Stimulated activated CD4-positive, alpha-beta T cell treated with anti-CD3 and anti-CD28 coated beads, Interleukin-2, amount 100 ng/mL, for 48 hours (primary cell): ENCODE measurements at places on chromosomes 5 and 9.

- no peak for DNase-seq
These were observed 38.3 kb downstream of the PNPLA7 start for GRCh38 chr9:137511758-137512463.

GRCh38 chr5:146213210-146213826 lies 9.9 kb downstream of the RBM27 start:
- DNase-seq: no peak

GRCh38 chr9:121826711-121827110 lies 175.3 kb downstream of the DAB2IP start:
- no peak for DNase-seq

DNA sequence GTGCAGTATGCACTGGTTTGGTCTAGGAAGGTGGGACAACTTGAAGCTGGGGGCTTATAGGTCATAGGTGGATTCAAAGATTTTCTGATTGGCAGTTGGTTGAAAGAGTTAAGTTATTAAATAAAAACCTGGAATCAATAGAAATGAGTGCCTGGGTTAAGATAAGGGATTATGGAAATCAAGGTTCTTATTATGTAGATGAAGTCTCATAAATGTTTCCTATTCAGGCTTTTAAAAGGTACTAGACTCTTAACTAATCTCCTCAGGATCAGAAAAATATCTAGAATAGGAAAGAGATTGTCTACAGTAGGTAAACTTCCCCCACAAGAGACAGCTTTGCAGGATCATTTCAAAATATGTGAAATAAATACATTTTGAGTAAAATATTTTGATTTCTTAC lies 163.3 kb upstream of the FBN2 start:
- no peak for DNase-seq

GRCh38 chr5:61416420-61416819 lies 84.4 kb downstream of the ZSWIM6 start:
- no peak for DNase-seq

DNA sequence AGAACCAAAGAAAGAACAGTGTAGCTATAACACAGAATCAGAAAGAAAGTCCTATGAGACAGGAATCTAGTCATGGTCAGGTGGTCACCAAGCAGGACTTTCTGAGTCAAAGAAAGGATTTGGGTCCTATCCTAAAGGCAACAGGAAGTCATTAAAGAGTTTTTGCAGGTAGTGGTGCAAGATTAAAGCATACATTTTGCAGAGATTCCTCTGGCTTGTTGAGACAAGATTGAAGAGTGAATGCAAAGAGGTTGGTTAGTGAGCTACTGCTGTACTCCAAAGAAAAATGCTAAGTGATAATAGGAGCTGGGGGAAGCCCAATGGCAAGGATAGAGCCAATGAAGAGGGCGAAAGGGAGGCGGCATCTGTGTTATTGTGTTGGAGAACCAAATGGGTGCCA lies 300.5 kb upstream of the KIF2A start:
- DNase-seq: no peak

- DNase-seq: no peak
These were observed 820 bp upstream of the NFX1 start for GRCh38 chr9:33289496-33289895.

- DNase-seq: no peak
These were observed 8.8 kb downstream of the PHYHD1 start for GRCh38 chr9:128929560-128929959.

DNA sequence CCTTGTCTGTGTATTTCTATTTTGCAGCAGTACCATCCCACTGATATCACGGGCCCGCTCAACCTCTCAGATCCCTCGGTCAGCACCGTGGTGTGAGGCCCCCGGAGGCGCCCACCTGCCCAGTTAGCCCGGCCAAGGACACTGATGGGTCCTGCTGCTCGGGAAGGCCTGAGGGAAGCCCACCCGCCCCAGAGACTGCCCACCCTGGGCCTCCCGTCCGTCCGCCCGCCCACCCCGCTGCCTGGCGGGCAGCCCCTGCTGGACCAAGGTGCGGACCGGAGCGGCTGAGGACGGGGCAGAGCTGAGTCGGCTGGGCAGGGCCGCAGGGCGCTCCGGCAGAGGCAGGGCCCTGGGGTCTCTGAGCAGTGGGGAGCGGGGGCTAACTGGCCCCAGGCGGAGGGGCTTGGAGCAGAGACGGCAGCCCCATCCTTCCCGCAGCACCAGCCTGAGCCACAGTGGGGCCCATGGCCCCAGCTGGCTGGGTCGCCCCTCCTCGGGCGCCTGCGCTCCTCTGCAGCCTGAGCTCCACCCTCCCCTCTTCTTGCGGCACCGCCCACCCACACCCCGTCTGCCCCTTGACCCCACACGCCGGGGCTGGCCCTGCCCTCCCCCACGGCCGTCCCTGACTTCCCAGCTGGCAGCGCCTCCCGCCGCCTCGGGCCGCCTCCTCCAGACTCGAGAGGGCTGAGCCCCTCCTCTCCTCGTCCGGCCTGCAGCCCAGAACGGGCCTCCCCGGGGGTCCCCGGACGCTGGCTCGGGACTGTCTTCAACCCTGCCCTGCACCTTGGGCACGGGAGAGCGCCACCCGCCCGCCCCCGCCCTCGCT lies 1.9 kb downstream of the LRRC26 start:
- DNase-seq: no peak

- DNase-seq: no peak
These were observed 6.8 kb downstream of the SPINK5 start for GRCh38 chr5:148070621-148071020.

GRCh38 chr5:2399096-2399495 lies 352.4 kb downstream of the IRX2 start:
- no peak for DNase-seq

GRCh38 chr9:69919461-69920061 lies 98.9 kb downstream of the CFAP95 start:
- no peak for DNase-seq

DNA sequence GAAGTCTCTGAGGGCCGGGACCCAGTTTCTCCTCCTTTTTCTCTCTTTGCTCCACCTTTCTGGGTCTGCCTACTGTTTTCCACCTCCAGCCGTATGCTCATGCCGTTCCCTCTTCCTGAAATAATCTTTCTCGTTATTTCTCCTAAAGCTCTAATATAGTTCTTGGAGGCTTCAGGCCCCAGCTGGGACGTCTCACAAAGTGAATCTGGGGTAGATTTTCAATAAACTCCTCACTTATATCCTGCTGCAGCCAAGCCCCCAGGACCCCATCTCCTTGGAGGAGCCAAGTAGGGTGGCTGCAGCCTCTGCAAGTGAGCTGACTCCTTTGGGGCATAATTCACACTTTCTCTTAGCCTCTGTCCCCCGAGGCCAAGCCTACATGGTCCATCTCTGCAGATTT lies 14.2 kb upstream of the CRB2 start:
- no peak for DNase-seq

GRCh38 chr5:10762776-10763500 lies 1.9 kb upstream of the DAP start:
- no peak for DNase-seq

DNA sequence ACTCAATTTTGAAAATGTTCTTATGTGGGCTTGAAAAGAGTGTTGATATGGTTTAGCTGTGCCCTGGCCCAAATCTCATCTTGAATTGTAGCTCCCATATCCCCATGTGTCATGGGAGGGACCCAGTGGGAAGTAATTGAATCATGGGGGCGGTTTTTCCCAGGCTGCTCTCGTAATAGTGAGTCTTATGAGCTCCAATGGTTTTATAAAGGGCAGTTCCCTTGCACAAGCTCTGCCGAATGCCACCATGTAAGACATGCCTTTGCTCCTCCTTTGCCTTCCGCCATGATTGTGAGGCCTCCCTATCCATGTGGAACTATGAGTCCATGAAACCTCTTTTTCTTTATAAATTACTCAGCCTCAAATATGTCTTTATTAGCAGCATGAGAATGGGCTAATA lies 71.0 kb downstream of the USP20 start:
- DNase-seq: no peak

DNA sequence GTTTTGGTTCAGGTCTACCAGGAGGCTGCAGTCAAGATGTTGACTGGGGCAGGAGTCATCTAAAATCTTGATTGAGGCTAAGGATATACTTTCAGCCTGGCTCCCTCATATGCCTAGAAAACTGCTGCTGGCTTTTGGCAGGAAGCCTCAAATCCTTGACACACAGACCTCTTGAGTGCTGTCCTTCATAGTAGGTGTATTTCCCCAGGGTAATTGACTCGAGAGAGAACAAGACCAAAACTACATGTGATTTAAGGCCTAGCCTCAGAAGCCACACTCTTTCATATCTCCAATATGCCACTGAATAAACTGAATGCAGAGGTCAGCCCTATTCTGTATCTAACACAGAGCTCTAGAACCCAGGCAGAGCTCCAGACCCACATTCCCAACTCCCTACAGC lies 402.3 kb upstream of the ADAMTS16 start:
- DNase-seq: no peak

DNA sequence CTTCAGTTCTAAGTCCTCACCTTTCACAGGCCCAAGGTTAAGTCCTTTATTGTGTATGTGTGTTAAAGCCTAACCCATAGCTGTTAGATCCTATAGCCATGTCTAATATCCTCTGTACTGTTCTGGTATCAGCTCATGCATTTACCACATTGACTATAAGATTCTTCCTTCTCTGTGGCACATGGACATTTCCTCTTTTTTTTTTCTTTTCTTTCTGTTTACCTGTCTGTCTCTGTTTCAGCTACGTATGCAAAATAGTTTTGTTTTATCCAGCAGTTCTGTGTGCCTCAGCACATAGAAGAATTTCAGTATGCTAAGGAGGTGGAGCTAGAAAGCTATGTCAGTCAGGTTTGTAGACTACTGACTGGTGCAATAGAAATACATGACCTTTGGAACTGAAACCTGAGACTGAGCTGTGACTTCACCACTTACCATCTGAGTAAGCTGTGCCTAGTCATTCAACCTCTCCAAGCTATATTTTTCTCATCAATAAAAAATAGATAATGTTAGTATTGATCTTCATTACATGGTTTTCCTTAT lies 155.6 kb upstream of the VLDLR start:
- DNase-seq: no peak

DNA sequence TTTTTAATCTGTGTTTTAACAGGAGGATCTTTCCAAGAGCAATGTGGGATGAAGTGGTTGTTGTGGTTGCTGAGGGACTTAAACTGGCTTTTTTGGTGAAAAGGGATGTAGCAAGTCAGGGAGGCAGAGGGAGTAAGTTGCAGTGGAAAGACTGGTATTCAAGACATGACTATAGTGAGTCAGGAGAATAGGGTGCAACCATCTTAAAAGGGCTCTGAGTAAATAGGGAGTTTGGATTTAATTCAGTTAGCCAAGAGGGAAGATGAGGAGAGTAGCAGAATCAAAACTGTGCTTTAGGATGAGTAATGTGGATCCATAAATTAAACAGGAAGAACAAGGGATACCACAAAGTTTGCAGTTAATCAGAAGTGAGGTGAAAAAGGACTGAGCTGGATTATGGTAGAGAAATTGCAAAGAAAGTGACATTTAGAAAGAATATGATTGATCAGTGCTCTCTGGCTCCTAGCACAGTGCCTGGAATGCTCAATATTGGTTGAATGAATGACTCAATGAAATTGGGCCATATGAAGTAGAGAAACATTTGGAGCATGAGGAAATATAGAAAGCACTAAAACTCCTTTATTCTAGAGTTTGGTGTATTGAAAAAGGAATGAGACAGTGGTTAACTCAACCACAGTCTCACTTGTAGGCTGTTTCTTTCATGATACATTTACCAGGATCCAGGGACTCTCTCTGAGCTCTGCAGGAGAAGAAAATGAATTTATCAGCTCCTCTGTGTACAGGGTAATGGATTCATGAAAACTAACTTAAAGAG lies 5.1 kb downstream of the POLR3G start:
- DNase-seq: no peak

DNA sequence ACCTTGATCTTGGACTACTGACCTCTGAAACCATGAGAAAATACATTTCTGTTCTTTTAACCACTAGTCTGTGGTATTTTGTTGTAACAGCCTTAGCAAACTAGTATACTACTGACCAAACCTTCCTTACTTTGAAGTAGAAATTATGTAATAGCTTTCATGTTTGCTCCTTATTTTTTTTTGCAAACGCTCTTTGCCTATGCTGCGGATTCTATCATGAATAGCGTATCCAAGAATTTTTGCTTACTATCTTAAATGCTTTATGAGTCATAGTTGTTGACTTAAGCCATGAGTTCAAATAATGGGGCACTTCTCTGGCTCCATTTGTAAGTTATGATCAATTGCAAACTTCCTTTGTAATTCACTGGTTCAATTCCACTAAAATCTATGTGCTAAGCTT lies 154.8 kb upstream of the CYLC2 start:
- no peak for DNase-seq

DNA sequence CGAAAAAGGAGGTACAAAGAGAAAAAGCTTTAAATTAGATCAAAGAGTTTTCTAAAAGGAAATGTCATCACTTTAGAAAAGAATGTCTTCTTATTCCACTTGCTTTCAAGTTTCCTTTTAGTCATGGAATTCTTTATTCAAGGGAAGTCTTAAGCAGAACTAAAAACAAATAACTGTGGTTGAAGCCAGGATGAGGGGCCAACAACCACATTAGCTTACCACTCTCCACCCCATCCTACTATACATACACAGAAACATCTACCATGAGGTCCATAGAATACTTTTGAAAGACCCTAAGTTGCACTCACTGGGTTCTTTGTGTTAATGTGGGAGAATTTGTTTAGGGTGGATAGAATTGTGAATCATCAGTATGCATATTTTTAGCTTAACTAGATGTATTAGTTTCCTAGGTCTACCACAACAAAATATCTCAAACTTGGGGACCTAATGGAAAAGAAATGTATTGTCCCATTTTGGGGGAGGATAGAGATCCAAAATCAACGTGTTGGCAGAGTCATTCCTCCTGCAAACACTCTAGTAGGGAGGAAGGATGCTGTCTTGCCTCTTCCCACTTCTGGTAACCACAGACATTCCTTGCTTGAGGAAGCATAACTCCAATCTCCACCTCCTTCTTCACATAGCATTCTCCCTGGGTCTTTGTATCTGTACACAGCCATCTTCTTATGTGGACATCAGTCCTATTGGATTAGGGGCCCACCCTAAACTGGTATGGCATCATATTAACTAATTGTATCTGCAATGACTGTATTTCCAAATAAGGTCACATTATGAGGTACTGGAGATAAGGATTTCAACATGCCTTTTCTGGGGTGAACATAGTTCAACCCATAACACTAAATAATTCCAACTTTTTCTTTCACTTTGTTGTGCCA lies 239.4 kb downstream of the LURAP1L start:
- no peak for DNase-seq

DNA sequence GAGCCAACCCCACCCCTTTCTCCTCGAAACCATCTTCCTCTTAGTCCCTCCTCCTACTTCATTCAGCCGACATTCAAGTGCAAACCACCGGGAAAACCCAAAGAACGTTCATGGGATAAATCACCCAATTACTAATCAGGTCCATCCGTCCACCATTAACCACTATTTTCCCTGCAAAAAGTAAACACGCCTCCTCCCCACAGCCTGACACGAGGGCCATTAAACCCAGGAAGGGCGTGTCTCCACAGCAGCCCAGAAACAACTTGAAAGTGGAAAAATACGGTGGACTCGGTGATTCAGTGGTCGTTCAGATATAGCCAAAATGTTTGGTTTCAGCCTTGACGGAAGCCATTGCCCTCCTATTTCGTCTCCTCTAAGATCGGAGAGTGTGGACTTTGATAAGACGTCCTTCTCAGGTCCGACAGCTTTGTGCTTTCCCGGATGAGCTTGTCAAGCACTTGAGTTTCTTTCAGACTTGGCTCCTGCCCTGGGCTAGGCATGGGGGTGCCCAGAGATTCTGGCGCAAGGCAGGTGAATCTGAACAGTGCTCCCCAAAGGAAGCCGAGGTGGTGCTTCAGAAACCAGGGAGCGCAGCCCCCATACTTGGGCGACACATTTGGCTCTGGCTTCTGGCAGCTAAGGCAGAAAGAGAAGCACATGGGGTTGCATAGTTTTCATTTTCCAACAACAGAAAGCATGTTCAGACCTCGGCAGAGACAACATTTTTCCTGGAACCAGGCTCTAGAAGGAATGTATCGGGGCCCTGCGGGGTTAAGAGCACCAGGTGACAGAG lies 56.6 kb downstream of the SMIM23 start:
- no peak for DNase-seq
